CD4-positive, CD25-positive, alpha-beta regulatory T cell (primary cell): ENCODE measurements at places on chromosomes 4 and X. TPM values are rescaled to one million over a fixed set of nuclear protein-coding genes. Genes with fewer than 3 reads are reported as not detected.
A peak's percentile ranks its signal among the peaks of the same experiment; 100 is the strongest.

GPC4 gene
- not detected for polyA plus RNA-seq

ARAP2 gene
- polyA plus RNA-seq = 10.2 TPM

EGF gene
- polyA plus RNA-seq = not detected

GIMD1 gene
- polyA plus RNA-seq = not detected

WNK3 gene
- not detected for polyA plus RNA-seq

USP26 gene
- not detected for polyA plus RNA-seq

DNA sequence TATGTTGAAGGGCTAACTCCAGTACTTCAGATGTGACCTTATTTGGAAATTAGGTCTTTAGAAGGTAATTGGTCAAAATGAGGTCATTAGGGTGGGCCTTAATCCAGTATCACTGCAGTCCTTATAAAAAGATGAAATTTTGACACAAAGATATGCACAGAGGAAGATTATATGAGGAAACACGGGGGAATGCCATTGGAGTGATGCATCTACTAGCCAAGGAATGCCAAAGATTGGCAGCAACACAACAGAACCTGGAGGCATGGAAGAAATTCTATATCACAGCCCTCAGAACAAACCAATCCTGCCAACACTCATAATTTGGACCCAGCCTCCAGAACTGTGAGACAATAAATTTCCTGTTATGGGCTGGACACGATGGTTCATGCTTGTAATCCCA is 17.6 kb downstream of the TRIM61 start:
- DNase-seq = no peak

DNA sequence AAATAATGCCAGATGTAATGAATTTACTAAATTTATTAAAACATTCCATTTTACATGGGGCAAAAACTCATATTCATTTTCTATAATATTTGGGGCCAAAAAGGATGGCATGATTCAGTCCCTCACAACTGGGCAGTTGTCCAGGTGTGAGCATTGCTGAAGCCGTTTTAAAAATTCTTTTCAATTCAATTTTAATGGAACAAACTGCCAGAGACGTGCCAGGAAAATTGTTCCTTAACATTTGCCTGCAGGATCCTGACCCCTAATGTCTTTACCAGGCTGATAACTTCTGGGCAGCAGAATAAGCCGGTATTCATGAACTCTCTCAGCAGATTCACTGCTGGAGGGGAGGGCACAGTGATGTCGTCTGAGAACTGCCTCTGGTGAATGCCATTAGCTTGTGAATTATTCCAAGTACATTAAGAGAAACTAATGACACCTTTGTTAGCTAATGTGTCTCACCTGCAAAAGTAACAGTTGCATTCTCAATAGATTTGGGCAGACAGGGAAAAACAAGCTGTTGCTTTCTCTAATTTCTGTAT is 1445.1 kb upstream of the TENM3 start:
- no peak for DNase-seq

GRCh38 chr4:48222491-48222890 is 47.1 kb downstream of the TEC start:
- no peak for DNase-seq

DNA sequence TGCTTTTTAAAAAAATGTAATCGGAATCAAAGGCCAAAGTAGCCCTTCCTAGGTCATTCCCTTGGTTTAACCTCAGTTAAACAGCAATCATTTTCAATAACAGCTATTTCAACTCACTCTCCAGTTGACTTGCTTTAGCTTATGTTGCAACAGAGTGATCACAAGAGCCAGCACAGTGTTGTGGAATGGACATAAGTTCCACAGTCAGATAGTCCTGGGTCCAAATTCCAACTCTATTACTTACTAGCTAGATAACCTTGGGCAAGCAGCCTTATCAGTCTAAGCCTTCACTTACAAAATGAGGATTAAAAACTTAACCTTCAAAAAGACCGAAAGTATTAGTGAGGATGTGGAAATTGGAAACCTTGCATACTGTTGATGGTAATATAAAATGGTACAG is 9.2 kb upstream of the GPC3 start:
- DNase-seq = no peak

DNA sequence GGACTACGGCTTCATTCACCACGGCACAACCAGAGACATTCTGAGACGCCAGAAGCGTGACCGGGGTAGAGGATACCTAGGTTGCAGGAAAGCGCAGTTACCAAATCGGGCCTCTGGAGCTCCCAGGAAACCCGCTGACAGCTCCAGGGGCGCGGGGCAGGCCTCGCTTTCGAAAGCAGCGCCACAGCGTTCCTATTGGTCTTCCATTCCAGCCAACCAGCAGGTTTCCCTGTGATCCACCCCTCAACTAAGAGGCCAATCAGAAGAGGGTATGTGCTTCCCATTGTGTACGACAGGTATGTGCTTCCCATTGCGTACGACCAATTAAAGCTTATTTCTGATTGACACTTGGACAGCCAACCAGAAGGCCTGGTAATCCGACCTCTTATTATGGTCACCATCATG is 14.9 kb downstream of the SNX12 start:
- DNase-seq = no peak

DNA sequence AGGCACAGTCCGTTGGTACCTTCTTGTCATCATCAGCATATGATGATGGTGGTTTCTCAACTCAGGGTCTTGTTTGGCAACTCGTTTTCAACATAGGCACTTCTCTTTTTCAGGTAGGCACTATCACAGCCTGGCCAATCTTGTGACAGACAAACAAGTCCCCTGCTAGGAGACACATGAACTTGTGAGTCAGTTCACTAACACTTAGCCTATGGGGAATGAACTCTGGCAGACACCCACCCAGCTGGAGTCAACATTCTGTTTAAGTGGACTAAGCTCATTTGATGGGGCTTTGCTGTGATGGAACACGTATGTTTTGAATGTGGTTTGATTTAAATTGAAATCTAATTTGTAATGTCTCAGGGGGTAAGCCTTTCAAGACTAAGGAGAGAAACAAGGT is 100.7 kb upstream of the MAMLD1 start:
- no peak for DNase-seq

DNA sequence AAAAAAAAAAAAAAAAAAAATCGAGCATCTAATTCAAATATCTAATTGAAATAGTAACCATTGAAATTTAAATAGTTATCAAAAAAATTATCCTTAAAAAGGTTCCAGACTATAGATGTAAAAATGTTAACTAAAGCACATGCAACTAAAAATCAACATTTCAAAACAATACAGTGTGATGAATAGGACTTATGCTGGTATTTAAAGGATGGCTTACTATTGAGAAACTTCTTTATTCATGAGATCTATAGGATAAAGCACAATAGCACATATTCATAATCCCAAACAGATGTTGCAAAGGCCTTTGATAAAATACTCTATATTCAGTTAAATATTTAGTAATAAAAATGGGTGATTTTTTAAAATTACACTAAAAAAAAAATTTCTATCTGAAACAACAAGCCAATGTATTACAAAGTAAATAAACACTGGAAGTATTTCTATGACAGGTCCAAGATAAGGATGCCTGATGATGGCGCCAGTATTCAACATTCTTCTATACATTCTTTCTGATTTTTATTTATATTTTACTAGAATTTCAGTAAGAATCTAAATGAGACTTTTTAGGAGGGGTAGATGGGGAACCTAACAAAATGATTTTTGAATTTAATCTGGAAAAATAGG is 26.3 kb downstream of the DCLK2 start:
- no peak for DNase-seq

GRCh38 chrX:133815496-133815895 is 169.9 kb downstream of the GPC3 start:
- no peak for DNase-seq

GRCh38 chr4:137532869-137533236 is 559 bp upstream of the PCDH18 start:
- peak; percentile 29 for DNase-seq

- DNase-seq = no peak
These were observed 10.7 kb upstream of the S100P start for GRCh38 chr4:6682862-6683590.

DNA sequence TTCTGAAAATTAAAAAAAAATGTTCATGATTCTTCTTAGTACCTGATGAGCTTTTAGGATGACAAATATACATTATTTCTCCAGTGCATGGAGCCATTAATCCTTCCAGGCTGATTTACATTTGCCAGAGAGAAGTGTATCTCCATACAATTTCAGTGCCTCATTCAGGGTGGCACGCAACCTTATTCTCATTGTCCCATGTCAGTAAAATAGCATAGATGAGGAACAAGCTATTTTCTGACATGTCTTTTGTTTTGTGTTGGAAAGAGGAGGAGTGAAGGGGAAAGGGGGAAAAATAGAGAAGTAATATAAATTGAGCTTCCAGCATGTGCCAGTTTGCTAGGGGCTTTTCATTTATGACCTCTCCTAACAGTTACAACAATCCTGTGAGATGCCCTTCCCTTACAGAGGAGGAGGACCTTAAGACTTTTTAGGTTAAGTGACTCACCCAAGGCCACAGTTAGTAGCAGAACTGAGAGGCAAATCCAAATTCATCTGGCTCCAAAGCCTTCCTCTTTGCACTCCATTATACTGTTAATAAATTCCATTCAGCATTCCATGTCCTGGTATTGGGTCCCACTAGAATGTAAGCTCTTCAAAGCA is 274.8 kb upstream of the GPC4 start:
- DNase-seq = no peak

DNA sequence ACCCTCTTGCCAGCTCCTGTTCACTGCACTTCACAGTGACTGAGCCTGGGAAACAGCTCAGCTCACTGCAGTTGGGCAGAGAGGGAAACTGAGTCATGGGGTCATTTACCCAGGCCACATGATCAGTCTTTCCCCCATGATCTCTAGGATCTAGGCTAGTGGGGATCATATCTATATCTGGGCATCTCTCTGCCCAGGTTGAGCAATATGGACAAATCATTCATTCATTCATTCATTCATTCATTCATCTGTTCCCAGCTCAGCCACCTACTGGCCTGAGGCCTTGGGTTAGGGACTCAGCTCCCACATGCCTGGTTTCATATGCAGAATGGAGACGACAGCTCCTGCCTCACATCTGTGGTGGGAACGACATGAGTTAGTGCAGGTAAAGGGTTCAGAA is 45.3 kb upstream of the HMX1 start:
- no peak for DNase-seq

DNA sequence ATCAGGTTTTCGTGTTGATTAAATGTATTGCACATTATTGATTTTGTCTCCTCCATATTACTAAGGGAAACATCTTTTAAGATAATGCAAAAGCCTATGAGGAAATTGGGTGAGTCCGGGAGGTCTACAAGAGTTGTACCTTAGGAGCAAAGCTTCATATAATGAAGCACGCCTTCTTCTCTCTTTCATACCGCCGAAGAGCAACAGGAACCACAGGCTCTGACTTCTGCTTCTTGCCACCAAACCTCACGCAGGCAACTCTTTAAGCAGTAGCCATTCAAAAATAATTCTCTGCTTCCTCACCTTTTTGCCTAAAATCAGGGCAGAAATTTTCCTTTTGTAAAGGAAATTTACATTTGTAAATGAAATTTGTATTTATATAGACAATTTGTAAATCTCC is 139.6 kb downstream of the SPRY1 start:
- DNase-seq = no peak

GRCh38 chr4:184115399-184115798 is 102.3 kb downstream of the ENPP6 start:
- no peak for DNase-seq

DNA sequence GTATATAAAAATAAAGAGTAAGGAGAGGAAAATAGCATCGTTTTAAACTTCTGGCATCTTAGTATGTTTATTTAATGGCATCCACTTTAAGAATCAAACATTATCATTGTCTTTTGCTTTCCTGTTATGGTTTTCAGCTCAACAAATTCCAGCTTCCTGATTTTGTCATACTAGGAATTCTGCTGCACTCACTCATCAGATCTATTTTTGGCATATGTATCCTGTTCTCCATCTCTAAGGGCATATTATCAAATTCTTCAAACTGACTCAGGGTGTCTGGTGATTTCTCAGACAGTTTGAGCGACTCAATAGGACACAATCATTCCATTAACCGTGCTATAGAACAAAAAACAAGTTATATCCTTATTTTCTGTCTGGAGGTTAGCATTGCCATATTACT is 248.5 kb upstream of the DIAPH2 start:
- no peak for DNase-seq

GRCh38 chrX:2652106-2652505 is 39.0 kb upstream of the CD99 start:
- no peak for DNase-seq

DNA sequence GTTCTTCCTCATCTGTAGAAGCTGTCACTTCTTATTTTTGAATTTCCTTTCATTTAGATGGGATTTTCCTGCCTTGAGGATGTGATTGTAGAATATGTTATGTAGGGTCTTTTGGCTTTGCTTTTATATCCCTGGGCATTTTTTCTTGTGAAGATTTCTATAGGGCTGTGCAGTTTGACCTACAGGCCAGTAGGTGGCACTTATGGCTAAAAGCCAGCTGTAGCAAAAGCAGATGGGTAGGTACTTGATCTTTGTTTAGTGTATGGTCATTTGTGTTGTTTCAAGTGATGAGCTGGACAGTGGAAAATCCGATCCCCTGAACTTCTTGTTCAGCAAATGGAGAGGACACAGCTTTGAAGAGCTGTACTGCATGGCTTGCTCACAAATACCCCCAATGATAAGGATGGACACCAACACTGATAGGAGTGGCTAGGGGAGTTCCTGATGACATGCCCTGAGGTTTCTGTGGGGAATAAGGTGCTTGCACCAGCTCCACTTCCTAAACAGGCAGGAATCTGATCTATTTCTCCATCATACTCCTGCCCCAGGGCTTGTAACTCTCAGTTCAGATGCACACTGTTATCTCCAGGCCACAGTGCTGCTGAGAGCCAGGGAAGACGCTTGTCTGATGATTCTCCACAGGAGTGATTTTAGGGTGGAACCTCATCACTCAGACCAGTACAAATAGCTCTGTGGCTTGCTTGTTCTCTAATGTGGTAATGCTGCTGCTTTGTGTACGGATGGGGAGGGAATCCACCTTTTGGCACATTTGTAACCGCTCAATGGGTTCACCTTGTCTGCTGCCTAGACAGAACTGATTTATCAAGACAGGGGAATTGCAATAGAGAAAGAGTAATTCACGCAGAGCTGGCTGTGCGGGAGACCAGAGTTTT is 417.1 kb upstream of the MAGEB16 start:
- no peak for DNase-seq

DNA sequence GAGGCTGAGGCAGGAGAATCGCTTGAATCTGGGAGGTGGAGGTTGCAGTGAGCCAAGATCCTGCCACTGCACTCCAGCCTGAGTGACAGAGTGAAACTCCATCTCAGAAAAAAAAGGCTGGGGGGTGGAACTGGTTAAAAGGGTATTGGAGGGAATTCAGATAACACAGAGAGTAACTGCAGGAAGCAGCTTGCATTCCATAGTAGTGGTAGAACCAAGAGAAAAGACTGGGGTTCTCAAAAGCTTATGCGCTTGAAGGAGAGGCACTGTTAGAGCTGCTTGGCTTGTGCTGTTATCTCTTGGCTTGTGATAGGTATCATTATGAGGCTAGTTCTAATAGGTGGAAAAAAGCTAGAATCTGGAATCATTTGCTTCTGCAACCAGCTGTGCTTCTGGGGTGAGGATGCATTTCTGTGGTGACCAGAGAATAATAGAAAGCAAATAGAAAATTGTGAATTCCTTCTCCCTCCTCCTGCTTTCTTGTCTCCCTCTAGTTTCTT is 91.2 kb upstream of the ELOVL6 start:
- DNase-seq = no peak
